ENCODE measurements at places on chromosomes 1 and 21.

GRCh38 chr1:3426956-3427535 lies 27.4 kb upstream of the ARHGEF16 start:
- no peak for DNase-seq

DNA sequence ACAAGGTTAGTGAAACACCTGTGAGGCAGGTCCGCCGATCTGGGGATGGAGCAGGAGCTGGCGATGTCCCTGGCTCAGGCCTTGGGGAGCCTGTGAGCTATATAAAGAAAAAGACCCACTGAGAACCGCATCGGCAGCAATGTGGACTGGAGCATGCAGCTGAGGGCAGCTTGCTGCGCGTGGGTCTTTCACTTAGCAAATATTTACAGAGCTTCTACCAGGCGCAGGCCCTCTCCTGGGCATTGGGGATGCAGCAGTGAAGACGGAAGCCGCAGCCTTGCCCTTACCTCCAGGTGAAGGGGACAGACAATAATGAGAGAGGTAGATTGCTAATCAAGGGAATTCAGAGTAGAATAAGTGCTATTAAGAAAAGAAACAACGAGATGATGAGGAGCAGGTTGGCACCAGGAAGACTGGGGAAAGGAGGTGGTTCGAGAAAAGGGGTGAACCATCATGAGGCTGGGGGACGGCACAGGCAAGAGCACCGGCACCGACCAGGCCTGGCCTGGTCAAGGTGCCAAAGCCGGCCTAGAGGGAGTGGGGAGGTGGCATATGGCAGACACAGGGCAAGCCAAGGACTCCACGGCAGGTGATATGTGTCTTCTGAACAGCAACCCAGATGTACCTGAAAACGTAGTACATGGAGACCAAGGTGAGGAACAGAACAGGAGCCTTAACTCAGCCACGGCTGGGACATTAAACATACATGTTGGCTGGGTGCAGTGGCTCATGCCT lies 60.7 kb upstream of the PAX7 start:
- DNase-seq = no peak

DNA sequence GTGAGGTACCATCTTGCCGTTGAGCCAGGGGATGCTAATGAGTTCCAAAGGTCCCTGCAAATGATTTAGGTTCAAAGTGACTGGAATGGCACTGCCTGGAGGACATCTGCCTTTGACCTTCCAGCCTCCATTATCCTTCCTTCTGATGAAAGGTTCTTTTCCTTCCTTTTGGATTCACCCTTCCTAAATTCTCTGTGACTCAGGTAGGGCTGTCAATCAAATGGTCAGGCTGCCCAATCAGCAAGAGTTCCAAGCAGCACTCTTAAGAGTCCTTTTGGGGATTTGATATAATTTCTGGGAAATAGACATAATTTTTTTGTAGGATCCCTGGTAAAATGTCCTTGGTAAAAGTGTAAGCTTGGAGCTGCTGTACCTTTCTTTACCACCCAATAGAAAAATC lies 58.8 kb upstream of the LMO4 start:
- DNase-seq = no peak

GRCh38 chr1:212525479-212526110 lies 83.0 kb upstream of the ATF3 start:
- DNase-seq = no peak

DNA sequence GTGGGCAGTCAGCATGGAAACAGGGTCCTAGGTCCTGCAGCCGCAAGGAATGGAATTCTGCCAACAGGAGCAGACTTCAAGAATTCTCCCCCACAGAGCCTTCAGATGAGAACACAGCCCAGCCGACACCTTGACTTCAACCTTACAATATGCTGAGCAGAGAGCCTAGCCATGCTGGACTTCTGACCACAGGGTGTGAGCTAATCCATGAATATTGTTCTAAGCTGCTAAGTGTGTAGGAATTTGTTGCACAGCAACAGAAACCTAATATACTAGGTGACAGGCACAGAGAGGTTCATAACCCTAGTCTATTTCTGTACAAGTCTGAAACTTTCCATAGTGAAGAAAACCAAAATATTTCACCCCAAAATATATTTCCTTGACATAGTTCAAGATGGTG lies 32.9 kb upstream of the IFNGR2 start:
- no peak for DNase-seq

GRCh38 chr1:232486006-232486405 lies 143.9 kb downstream of the SIPA1L2 start:
- no peak for DNase-seq

DNA sequence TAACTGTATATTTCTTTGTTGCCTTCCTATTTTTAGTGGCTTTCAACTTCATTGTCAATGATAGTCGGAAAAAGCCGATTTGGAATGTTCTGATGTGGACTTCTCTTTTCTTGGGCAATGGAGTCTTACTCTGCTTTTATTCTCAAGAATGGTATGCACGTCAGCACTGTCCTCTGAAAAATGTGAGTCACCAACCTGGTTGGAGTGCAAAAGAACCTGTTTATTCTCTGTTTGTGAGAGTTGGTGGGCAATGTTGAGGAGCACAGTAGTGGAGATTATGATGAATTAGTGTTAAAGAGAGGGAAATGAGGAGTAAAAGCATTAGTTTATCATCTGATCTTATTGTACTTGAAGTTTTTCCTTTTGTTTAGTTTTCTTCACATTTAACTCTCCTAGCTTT lies 14.5 kb upstream of the AXDND1 start:
- DNase-seq = no peak

DNA sequence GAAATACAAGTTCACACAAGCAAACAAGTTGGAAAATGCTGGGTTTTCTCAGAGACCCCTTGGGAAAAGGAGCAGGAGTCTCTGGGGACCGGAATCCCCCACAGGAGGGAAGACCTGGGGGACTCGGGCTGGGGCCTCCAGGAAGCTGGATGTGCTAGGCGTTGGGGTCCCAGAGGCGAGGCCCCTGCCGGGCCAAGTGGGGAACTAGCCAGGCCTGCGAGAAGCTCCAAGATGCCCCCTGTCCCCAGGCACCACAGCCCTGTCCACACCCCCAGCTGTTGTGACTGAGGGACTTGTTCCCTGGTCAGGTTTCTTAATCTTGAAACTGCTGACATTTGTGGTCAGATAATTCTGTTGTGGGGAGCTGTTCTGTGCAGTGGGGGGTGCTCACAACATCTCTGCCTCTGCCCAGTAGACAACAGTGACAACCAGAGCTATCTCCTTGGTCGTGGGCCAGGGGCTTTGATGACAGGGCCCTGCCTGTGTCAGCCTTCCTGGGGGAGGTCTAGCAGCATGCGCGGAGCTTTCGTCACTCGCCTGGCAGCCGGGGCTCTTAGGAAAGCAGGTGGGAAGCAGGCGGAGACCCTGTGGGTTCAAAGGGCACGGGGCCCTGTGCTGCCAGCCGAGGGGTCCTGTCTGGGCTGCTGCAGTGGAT lies 126.4 kb upstream of the ARHGEF16 start:
- DNase-seq = no peak

GRCh38 chr1:181135437-181135731 lies 46.9 kb downstream of the IER5 start:
- no peak for DNase-seq

GRCh38 chr1:17186216-17186909 lies 18.6 kb upstream of the PADI1 start:
- no peak for DNase-seq

DNA sequence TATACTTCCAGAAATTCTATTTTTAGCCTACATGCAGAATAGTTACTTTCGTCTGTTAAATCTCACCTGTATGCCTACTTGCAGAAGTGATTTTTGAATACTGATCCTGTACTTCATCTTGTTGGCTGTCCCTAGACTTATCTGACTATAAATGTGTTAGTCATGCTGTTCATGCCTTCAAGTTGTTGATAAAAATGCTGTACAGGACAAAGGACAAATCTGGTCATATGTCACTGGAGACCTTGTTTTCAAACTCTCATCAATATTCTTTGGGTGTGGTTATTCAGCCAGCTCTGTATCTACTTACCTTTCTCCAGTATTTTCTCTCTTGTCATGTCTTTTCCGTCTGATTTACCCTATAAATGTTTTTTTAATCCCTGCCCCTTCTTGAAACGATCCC lies 132.9 kb downstream of the RNF220 start:
- DNase-seq = no peak

DNA sequence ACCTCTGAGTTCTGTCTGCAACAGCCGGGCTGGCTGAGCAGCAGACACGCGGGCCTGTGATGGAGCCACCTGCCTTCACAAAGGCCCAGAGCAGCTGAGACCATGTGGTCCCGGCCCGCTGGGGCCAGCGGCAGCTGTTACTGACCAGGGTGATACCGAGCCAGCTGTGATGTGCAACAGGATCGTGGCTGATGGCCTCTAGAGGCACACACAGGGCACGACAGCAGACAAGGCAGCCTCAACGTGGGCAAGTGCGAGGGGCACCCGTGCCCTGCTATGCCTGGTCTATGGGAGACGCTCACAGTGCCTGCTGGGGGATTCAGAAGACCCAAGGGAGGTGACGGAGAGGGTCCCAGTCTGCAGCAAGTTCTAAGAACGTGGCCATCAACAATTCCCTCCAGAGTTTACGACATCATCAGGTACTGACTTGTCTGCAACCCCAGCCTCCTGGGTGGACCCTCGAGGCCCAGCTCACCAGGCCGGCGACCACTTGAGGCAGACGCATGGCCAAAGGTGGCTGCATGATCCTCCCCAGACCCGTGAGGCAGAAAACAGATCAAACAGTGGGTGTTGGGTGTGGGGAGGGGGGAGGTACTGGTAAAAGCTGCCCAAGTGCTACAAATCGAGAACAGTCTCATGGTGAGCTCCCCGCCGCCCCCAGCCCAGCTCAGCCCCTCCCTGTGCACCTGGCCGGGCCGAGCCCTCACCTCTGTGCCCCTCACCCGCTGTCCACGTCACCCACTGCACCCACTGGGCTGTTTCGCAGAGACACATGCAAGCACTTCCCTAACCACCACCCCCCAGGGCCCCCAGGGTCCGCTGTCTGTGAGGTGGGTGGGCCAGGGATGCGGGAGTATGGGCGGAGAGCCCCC lies 6.0 kb downstream of the POFUT2 start:
- DNase-seq = no peak

Measured in stimulated activated CD4-positive, alpha-beta T cell treated with anti-CD3 and anti-CD28 coated beads, Interleukin-1b, Interleukin-23, amount 100 ng/mL, for 24 hours (primary cell).